Mammary microvascular endothelial cell (primary cell): ENCODE measurements at places on chromosomes 6 and 20. TPM values are rescaled to one million over a fixed set of nuclear protein-coding genes. Genes with fewer than 3 reads are reported as not detected.

Gene CRYBG1
- 24.1 and 24.3 TPM in 2 replicates for total RNA-seq

Gene SDC4
- total RNA-seq = 46.2 and 47.0 TPM in 2 replicates

Gene SOX12
- 9.9 TPM in 2 replicates for total RNA-seq

Gene SMOC2
- not detected in 2 replicates for total RNA-seq

Gene SLC22A23
- 6.9 and 10.4 TPM in 2 replicates for total RNA-seq

Gene NDUFAF4
- total RNA-seq = 27.4 and 33.3 TPM in 2 replicates

Gene IPCEF1
- 0.20 and 0.34 TPM in 2 replicates for total RNA-seq

Gene ETV7
- total RNA-seq = 1.7 and 3.5 TPM in 2 replicates

Gene MBOAT1
- total RNA-seq = 4.9 and 6.2 TPM in 2 replicates

Gene MAP7
- total RNA-seq = 0.20 and 0.25 TPM in 2 replicates

Gene WFDC12
- total RNA-seq = not detected in 2 replicates

Gene SSTR4
- total RNA-seq = not detected in 2 replicates

Gene MATN4
- total RNA-seq = 0.20 TPM in 1 of 2 replicates, not detected in the other

Gene LRRC73
- not detected in 2 replicates for total RNA-seq

Gene PTK6
- total RNA-seq = 0.05 TPM in 1 of 2 replicates, not detected in the other

Gene MLIP
- 6.0 and 6.1 TPM in 2 replicates for total RNA-seq

Gene PSORS1C2
- total RNA-seq = not detected in 2 replicates

Gene FANCE
- 7.9 and 8.7 TPM in 2 replicates for total RNA-seq

Gene MCM3
- 84.2 and 94.4 TPM in 2 replicates for total RNA-seq

Gene RAET1E
- total RNA-seq = 0.80 and 0.94 TPM in 2 replicates

Gene PHACTR1
- total RNA-seq = 10.5 and 12.5 TPM in 2 replicates

Gene SNAP25
- total RNA-seq = 0.20 and 0.73 TPM in 2 replicates

Gene C20orf141
- total RNA-seq = not detected in 2 replicates

Gene XKR7
- not detected in 2 replicates for total RNA-seq

Gene PLAGL1
- total RNA-seq = 10.8 and 13.0 TPM in 2 replicates

Gene PIGT
- total RNA-seq = 75.6 and 77.7 TPM in 2 replicates

Gene SPTLC3
- total RNA-seq = 0.33 and 0.89 TPM in 2 replicates

Gene COL21A1
- total RNA-seq = 0.05 and 0.13 TPM in 2 replicates

Gene R3HDML
- total RNA-seq = not detected in 2 replicates

Gene MUCL3
- 0.07 TPM in 1 of 2 replicates, not detected in the other for total RNA-seq

Gene SLC12A5
- total RNA-seq = under 0.01 and 0.10 TPM in 2 replicates

Gene NR2E1
- total RNA-seq = not detected in 2 replicates

Gene CCDC170
- total RNA-seq = not detected in 2 replicates

Gene KHDC1L
- not detected in 2 replicates for total RNA-seq

Gene NFS1
- 18.3 and 22.7 TPM in 2 replicates for total RNA-seq

Gene ZNF322
- total RNA-seq = 8.2 and 8.5 TPM in 2 replicates

Gene CRNKL1
- total RNA-seq = 17.3 and 17.6 TPM in 2 replicates

Gene GATA5
- not detected in 2 replicates for total RNA-seq

Gene THEMIS
- total RNA-seq = not detected in 2 replicates
